Central memory CD8-positive, alpha-beta T cell (primary cell): ENCODE measurements at places on chromosomes 16 and 17.
A peak's percentile ranks its signal among the peaks of the same experiment; 100 is the strongest.

DNA sequence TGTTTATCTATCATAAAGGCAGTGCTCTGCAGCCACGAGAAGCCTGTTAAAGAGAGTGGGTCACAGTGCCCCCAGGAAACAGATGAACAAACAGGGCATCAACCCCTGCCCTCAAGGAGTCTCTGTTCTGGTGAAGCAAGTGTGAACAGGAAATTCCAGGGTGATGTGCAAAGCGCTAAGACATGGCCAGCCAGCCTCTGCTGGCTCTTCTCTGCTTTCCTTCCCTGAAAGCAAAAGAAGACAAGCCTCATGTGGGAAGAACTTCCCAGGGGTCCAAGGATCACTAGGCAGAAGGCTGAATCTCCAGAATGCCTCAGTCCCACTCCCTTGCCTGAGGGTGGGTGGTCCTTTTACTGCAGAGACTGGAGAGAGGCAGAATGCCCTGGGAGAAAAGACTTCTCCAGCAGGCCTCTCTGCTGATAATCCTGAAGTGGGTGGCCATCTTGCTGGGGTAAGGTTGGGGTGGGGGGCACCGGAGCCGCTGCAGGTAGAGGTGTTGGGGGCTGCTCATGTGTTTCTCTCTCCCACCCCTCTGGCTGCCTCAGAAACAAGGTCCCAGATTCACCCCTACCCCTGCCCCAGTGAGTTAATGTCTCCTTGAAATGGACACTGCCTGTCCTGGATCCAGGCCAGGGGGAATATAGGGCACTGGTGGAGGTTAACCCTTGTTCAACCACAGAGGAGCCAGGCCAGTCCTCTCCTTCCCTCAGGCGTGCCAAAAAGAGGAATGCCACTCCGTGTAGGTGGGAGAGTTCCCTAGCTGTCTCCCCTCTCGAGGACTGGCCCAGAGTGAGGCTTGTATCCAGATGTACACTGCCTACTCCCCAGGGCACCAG, 2.4 kb downstream of the ANKRD13B start:
- peak overlapping the region; percentile 81 for H3K4me3 ChIP-seq
- H3K27ac ChIP-seq: no peak overlapping the region
- no peak for DNase-seq
- peaks cover 19% of the 10 kb centered on the region for H3K4me1 ChIP-seq

DNA sequence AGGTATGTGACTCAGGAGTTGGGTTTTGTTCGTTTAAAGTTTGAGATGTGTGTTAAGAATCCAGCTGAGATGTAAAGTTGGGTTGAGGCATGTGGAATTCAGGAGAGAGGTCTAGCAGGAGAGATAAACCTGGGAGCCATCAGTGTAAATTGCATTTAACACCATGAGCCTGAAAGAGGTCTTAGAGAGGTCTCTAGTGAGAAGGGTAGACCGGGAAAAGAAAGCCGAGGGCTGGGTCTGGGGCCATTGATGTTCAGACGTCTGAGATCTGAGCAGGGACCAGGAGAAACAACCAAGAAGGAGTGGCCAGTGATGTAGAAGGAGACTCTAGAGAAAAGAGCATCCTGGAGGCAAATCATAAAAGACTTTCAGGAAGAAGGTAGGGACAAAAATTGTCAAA, 44.1 kb upstream of the PIRT start:
- no peak overlapping the region for H3K27ac ChIP-seq
- no peak overlapping the region for H3K4me3 ChIP-seq
- no peak for DNase-seq
- H3K36me3 ChIP-seq: no peaks in the 10 kb centered on the region

GRCh38 chr17:28985950-28986713, 19.7 kb downstream of the SEZ6 start:
- no peak for DNase-seq
- H3K27me3 ChIP-seq: no peaks in the 10 kb centered on the region
- H3K36me3 ChIP-seq: peaks cover 5% of the 10 kb centered on the region
- H3K27ac ChIP-seq: no peak overlapping the region

DNA sequence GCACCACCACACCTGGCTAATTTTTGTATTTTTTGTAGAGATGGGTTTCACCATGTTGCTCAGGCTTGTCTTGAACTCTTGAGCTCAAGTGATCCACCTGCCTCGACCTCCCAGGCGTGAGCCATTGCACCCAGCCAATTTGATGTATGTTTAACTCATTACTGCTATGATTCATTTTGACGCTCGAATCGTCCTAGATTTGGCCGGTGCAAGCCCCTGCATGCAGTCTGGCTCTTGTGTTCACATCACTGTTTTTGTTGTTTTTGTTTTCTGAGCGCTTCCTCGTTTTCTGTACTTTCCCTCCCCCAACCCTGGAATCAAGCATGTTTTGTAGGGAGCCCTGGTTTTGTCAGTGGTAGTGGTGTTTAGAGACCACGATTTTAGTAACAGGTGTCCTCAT, 7.8 kb upstream of the DUS1L start:
- H3K36me3 ChIP-seq: peaks cover 5% of the 10 kb centered on the region
- DNase-seq: no peak
- no peak overlapping the region for H3K4me3 ChIP-seq
- no peak overlapping the region for H3K27ac ChIP-seq
- no peaks in the 10 kb centered on the region for H3K4me1 ChIP-seq

DNA sequence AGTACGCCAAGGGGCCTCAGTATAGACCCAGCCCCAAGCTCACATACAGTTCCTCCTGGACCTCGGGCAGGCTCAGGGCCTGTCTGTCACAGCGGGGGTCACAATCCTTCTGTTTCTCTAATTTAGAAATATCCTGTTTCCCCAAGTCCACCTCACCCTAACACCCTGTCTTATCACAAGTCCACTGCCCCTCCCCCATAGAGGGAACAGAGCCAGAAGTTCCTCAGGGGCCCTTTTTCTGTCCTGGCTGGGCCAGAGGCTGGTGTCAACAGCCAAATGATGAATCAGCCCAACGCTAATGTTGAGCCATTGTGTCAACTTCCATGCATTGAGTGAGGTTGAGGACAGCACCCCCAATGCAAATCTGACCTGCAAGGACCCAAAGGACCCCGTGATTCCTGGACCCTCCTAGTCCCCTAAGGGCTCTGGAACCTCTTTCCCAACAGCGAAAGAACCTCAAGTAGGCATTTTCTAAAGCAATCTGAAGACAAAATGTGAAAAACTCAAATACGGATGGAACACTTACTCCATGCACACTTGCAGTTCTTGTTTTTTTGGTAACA, 58.6 kb downstream of the PECAM1 start:
- H3K27me3 ChIP-seq: no peaks in the 10 kb centered on the region
- H3K36me3 ChIP-seq: peaks cover 39% of the 10 kb centered on the region
- no peak for DNase-seq
- peaks cover 16% of the 10 kb centered on the region for H3K4me1 ChIP-seq
- H3K27ac ChIP-seq: no peak overlapping the region

DNA sequence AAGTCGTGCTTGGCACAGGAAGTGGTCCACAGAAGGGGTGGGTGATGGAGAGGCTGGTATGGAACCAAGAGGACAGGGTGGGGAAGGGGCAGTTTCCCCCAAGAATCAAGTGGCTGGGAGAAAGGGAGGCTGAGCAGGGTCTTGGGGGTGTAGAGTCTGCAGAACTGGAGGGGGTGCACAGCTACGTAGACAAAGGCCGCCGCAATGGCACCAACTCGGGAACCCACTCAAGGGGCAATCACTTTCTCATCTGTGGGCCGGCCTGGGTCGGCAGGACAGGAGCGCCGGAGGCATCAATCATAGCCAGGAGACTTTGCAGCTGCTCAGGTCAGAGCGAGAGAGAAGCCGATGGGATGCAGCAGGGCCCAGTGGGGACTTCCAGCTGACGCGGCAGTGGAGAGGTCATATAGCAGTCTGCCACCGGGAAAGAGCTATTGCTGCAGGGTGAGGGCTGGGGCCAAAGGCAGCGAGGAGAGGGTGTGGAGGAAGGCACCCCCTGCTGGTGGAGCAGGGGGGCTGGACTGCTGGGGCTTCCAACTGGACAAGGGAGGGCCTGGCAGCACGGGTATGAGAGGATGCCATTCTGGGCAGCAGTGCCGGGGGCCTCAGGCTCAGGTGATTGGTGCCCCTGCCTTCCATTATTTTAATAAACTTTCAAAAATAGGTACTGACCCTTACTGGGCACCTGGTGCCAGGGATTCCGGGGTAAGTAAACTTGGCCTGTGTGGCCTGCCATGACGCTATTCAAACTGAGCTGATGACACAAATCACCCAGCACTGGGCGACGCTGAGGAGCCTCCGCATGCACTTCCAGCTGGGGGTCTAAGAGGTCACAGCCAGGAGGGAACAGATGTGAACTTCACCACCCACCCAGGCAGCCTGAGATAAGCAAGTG, 52.5 kb upstream of the MTSS2 start:
- peaks cover 27% of the 10 kb centered on the region for H3K4me1 ChIP-seq
- peak overlapping the region; percentile 62 for H3K4me3 ChIP-seq
- no peaks in the 10 kb centered on the region for H3K27me3 ChIP-seq
- no peak for DNase-seq
